Stimulated activated CD4-positive, alpha-beta T cell treated with anti-CD3 and anti-CD28 coated beads, Interleukin-2, amount 100 ng/mL, for 4 hours (primary cell): ENCODE measurements at places on chromosomes 13 and 19.

DNA sequence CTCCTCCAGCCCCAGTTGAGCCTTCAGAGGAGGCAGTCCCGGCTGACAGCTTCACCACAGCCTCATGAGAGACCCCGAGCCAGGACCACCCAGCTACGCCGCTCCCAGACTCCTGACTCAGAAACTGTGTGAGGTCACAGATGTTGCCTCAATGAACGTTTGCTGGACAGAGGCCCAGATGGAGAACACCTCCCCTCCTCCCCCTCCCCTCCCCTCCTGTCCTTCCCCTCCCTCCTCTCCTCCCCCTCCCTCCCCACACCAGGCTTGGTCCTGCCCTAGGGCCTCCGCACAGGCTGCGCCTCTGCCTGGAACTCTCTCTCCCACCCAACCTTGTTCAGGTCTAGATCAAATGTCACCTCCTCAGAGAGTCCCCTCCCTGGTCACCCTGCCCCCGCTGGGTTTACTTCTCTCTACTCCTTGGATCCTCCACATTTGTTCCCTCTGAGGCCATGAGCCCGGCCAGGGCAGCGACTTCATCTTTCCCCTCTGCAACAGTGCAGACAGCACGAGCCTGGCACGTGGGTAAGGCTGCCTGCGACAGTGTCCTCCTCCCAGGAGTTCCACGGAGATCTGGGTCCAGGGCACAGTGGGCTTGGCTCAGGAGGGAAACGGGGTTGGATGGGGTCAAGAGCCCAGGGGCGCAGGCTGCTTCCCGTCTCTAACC is 17.4 kb downstream of the PIP5K1C start:
- DNase-seq = no peak

GRCh38 chr13:29050719-29051118 is 230.6 kb downstream of the MTUS2 start:
- DNase-seq = no peak

DNA sequence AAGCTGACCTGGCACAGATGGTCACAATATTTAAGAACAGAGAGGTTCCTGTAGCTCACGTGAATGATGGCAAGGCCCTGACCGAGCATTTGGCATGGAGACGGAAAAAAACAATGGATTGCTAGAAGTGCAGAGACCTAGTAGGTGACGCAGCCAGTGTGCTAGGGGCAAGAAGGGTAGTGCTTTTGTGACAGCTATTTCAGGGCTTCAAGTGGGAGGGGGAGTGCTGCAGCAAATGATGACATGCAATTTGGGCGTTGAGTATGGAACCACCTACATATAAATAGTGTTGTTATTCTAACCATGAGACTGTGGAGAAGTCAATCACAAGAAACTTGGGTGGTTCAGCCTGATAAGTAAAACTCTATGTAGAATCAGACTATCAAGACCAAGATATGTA is 65.7 kb upstream of the IL17D start:
- DNase-seq = no peak

GRCh38 chr19:46623915-46624502 is 880 bp downstream of the PTGIR start:
- DNase-seq = no peak

GRCh38 chr19:13102666-13103580 is at the start of gene LYL1:
Gene LYL1 (minus strand): TSS chr19:13102858. CDS start chr19:13101171, 1,687 bp downstream.
- DNase-seq = no peak

GRCh38 chr19:38062959-38063761 is 156.2 kb downstream of the SIPA1L3 start:
- DNase-seq = no peak

DNA sequence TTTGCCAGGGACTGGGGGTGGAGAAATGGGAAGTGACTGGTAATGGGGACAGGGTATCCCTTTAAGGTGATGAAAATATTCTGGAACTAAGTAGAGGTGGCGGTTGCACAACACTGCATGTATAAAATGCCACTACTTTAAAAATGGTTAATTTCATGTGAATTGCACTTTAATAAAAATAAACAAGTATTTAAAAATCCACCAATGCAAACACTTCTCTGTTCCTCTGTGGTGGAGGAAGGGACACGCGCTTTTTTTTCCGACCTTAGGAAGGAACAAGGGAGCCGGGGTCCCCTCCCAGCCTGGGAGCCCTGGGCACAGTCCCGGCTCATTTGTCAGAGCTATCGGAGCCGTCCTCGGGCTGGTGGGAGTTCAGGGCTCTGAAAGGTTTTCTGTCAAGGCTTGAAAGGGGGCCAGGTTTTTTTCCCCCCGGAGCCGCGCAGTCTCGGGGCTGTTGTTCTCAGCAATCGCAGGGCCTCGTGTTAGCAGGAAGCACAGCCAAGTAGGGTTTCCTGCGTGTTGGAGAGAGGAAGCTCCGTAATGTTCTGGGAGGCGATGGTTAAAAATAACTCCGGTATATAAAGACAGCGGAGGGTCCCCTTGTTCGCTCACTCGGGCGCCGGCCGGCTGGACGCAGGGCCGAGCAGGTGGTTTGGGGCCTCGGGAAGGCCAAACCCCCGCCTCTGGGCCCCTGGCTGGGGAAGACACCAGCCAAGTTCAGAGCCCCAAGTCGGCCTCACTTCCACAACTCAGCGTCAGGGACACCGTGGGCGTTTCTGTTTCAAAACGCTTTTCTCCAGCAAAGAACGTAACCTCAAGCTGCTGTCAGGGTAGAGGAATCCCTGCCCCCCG is 41.2 kb upstream of the KLF2 start:
- DNase-seq = peak; percentile 69

DNA sequence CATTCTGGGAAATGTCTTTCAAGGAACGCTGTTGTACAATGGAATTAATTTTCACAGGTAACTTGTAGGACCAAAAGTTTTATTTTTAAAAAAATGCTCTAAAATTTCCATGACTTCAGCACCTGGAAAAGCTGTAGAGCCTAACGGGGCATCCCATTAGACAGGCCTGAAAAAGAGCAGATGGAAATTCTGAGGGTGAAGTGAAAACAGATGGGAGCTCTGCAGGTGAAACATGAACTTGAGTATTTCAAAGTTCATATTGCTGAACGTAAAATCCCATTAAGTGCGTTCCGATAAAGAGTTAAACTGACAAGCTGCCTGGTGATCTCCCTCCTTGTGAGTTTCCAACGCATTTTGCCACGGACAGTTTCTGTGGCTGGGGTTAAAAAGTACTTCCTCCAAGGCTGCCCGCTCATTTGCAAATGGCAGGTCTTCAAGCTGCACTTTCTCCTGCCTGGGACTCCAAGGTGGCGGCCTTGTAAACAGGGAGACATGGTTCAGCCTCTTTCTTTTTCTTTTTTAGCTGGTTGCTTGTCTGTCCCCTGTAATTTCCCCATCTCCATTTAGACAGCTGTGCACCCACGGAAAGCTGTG is 450.4 kb downstream of the FGF9 start:
- DNase-seq = no peak

DNA sequence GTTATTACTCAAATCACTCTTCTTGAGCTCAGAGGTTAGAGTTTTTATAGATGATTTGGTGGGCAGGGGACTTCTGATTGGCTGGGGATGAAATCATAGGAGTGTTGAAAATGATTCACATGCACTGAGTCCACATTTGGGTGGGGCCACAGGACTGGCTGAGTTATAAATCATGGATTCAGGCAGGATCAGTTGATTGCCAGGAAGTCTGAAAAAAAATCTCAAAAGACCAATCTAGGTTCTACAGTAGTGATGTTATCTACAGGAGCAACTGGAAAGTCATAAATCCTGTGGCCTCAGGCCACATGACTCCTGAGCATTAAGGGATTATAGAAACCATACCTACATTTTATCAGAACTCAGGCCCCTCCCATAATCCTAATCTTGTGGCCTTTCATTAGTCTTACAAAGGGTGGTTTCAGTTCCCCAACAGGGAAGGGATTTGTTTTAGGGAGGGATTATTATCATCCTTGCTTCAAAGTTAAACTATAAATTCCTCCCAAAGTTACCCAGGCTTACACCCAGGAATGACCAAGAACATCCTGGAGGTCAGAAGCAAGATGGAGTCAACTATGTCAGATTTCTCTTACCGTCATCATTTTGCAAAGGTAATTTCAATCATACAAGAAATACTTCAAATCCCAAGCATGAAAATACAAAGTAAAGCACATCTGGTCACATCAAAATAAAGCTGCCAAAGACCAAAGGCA is 5.6 kb upstream of the CCDC70 start:
- DNase-seq = no peak

GRCh38 chr13:44306371-44307192 is 67.0 kb upstream of the SERP2 start:
- no peak for DNase-seq

GRCh38 chr19:34044021-34044420 is 128.3 kb upstream of the LSM14A start:
- DNase-seq = no peak

GRCh38 chr13:78608688-78609463 is 5.5 kb upstream of the POU4F1 start:
- no peak for DNase-seq

- DNase-seq = no peak
Measured at GRCh38 chr19:37983916-37984315, 76.9 kb downstream of the SIPA1L3 start.

- no peak for DNase-seq
Measured at GRCh38 chr19:55674459-55674840, 576 bp upstream of the EPN1 start.

GRCh38 chr13:103514619-103515018 is 448.4 kb upstream of the SLC10A2 start:
- no peak for DNase-seq

GRCh38 chr13:38656699-38657098 is 30.2 kb upstream of the FREM2 start:
- no peak for DNase-seq

DNA sequence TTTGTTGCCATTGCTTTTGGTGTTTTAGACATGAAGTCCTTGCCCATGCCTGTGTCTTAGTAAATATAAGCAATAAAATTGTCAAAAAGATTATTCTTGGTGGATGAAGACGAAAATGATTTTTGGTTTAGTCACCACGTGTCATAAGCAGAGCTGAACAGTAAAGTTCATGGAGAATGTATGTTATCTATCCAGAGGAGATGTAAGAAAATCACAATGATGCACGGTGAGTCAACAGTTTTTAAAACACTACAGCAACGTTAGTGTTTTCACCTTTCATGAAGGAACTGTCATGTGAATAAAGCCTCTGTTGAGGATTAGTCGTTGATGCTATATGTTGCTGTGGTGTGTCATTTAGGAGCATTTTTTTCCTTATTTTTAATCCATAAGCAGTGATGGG is 137.6 kb downstream of the GPC6 start:
- DNase-seq = no peak

GRCh38 chr13:41813426-41813825 is 147.5 kb downstream of the VWA8 start:
- DNase-seq = no peak
